M059J (cell line): ENCODE measurements at places on chromosomes 1 and 21. TPM values are rescaled to one million over a fixed set of nuclear protein-coding genes. Genes with fewer than 3 reads are reported as not detected.

Gene TEKT2
- total RNA-seq: 0.25 TPM in 1 of 2 replicates, not detected in the other

DNA sequence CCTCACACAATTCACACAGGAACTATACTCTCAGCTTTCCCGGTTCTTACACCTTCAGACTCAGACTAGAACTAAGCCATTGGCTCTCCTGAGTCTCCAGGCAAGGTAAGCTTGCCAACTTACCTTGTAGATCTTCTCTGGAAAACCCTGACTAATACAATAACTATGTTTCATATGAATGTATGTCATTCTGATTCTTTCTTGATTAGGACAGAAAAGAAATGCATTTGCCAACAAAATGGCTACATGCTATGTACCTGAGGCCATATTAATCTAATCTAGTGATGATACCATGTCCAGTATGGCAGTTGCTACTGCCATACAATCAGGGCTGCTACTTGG is 9.8 kb upstream of the ZSWIM5 start:
- no peak for DNase-seq

Gene OLFM3
- not detected in 2 replicates for total RNA-seq

- no peak for DNase-seq
Observed at GRCh38 chr1:173173388-173173787, 33.7 kb downstream of the TNFSF4 start.

- DNase-seq: no peak
Observed at GRCh38 chr1:201742955-201743805, 85.8 kb upstream of the IPO9 start.

GRCh38 chr1:185445594-185445993 is 128.6 kb upstream of the IVNS1ABP start:
- DNase-seq: no peak

DNA sequence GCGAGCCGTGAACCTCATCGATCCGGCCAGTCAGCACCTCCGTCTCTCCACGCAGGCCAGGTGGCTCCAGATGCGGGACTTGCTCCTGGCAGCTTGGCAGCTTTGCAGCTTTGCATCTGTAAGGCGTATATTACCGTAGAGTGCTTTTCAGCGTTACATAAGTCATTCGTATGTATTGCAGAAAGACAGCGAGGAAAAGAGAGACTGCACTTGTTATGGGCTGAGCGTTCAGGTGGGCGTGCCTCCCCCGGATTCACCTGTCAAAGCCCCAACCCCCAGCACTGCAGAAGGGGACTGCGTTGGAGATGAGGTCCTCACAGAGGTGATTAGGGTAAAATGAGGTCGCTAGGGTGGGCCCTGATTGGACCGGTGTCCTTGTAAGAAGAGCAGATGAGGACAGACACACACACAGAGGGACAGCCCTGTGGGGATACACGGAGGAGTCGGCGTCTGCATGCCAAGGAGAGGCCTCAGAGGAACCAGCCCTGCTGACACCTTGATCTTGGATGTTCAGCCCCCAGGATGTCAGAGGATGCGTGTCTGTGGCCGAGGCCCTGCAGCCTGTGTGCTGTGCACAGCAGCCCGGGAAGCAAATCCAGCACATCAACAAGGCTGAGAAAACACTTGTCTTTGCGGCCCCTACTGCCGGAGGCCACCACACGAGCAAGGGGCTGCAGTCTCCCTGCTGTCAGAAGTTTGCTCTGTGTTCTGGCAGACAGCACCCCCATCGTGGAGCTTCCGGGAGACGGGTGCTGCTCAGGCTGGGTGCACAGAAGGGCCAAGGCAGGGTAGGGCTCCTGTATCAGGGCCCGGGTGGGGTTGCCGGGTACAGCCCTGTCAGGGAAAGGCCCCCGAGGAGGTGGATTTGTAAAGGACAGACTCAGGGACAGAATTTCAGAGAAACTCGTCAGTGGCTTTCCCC is 10.9 kb upstream of the AGPAT3 start:
- no peak for DNase-seq

GRCh38 chr1:52554756-52555155 is 1.9 kb upstream of the TUT4 start:
- DNase-seq: no peak

DNA sequence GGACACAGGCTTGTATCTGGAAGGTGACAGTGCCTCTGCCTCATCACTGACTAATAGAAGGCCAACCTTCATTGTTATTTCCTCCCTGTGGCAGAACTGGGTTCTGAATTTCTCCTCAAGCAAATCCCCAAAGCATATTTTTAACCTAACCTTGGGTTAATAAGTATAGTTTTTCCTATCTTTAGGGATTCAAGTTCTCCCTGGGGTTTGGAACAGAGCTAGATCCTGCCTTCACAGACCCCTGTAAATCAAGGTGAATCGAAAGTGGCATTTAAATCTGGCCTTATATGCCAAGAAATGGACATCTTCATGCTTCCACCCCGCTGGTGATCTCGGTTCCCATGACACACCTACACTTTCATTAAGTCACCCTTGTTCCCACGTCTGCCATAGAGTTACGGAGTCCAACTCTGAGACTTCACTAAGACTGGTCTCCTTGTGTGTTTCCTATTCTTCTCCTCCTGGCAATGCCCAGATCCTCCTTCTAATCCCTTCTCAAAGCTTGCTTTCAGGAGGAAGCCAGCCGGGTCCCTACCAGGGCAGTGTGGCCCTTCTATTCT is 4.3 kb upstream of the CHI3L2 start:
- no peak for DNase-seq

Gene SLC6A17
- 0.12 and 0.59 TPM in 2 replicates for total RNA-seq

GRCh38 chr1:18109756-18110597 is 2.4 kb downstream of the IGSF21 start:
- peak; percentile 12 for DNase-seq

DNA sequence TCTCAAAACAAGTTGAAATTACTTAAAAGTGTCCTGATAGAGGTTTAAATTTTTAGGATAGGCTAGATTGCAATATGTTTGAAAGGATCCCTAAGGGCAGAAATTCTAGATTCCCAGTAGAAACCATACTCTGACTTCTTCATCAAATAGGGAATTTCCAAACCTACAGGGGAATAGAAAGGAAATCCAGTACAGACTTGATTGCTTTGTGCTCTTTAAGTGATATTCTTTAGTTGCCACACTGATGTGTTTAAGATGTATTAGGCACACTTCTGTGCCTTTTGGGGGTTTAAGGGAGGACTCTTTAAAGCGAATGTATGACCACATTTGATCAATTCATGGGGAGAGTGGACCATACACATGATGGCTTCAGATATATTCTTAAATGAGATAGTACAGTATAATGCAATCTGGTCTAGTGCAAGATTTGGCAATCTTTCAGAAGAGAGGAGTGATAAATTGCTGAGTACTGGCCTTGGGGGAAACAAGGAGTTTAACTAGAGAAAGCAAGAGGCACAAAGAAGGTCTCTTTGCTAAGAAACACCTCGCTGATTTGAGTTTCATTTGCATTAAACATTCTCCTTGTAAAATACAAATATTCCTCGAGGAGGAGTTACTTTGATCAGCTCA is 268.8 kb upstream of the NR5A2 start:
- no peak for DNase-seq

- no peak for DNase-seq
Observed at GRCh38 chr1:46489169-46489637, 433 bp upstream of the DMBX1 start.

- no peak for DNase-seq
Observed at GRCh38 chr1:37954316-37954971, 7.6 kb upstream of the INPP5B start.

Gene AKT3
- total RNA-seq: 17.0 and 35.8 TPM in 2 replicates

DNA sequence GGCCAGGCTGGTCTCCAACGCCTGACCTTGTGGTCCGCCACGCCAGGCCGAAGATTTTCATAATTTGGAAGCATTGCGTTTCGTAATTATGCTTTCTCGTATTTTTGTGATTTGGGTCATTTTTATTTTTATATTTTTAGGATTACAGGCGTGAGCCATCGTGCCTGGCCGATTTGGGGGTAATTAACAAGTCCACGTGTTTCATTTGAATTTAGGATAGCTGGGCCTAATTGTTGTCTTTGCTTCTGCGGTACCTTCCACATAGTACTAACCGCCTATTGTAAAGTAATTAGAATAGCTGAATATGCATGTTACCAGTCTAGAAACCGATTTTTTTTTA is 1.0 kb downstream of the RCC1 start:
- DNase-seq: no peak

GRCh38 chr1:228001738-228002535 is 4.9 kb upstream of the WNT3A start:
- no peak for DNase-seq

DNA sequence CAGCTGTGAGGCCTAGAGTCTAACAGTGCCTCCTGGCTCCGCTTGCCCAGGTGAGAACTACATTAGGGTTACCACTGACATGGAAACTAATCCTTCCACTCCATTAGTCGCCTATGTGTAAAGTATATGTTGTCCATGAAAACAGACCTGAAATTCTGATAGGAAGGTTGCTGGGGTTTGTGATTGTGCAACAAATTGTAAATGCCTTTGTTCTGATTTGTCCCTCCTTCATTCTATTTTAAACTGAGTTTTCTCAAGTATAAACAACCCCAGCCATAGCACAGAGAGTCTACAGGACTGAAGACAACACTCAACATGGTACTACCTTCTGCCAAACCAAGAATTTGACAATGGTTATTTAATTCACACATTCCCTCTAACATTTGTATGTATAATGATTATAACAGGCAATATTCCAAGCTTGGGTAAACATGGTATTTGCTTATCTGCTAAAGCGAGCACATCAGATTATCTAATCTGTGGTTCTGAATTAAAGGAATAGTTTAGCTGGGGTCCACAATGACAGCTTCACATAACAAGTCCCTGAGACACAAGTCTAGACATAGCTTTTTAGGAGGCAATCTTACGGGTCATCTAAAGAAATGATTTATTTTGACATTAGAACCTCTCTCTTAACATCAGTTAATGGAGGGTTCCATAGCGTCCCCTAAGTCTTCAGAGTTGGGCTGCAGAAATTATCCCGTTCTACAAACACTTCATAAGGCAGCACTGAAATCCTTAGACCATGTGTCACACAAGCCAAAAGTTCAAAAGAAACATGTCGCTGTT is 633.0 kb downstream of the SMYD3 start:
- DNase-seq: peak; percentile 29

DNA sequence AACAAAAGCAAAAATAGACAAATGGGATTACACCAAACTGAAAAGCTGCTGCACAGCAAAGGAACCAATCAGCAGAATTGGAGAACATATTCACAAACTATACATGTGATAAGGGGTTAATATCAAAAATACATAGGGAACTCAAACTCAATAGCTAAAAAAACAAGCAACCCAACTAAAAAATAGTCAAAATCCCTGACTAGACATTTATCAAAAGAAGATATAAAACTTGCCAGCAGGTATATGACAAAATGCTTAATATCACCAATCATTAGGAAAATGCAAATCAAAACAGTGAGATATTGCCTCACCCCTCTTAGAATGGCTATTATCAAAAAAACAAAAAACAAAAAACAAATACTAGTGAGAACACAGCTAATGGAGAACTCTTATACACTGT is 140.3 kb downstream of the LRRIQ3 start:
- DNase-seq: no peak

- DNase-seq: no peak
Observed at GRCh38 chr1:192914092-192914491, 105.3 kb downstream of the RGS2 start.

Gene SAMSN1
- 0.32 TPM in 1 of 2 replicates, not detected in the other for total RNA-seq

DNA sequence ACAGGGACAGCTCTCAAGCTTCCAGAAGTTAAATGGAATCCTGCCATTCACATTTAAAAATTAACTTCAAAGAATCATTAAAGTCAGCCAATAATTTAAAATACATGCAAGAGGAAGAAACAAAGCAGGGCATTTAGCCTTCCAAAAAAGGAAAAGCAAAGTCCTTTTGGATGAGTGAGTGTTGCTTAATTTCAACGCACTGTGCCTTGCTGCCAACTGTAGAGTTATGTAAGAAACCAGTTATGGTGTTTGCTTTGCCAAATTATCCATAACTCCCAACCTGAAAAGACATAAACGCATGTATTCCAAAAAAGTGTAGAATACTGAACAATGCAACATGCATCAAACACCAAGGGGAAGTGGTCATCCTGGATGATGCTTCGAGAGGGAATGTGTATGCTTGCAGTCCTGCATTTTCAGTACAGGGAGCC is 16.1 kb upstream of the KCNE1 start:
- DNase-seq: peak; percentile 52
